ENCODE measurements at places on chromosomes 13 and 19.

DNA sequence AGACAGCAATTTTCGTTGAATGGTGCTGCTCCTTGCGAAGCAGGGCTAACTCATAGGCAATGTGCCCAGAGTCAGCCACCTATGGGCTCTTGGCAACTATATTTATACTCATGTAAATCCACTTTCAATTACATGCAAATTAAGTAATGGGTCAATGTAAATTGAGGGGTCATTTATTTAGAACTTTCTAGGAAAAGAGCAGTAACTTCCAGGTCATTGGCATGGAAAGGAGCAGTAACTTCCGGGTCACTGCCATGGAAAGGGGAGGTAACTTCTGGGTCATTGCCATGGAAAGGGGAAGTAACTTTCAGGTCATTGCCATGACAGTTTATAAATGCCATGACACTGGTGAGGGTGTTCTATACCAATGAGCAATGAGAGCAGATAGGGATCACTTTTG lies 11.6 kb downstream of the KLK4 start:
- DNase-seq: no peak

DNA sequence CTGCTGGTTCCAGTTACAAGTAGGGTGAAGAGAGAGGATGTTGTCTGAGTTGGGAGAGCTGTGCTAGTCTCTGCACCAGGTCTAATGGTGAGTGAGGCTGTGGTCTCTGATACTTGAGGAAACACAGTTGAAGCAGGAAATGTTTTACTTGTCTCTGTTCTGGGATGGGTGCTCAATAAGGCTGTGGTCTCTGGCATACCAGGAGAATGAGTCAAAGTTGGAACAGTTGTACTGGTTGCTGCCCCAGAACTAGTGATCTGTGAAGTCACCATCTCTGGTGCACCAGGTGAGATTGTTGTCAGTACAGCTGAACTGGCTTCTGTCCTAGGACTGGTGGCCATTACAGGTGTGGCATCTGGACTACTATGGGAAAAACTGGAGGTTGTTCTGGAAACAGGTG lies 74.7 kb downstream of the MUC16 start:
- no peak for DNase-seq

DNA sequence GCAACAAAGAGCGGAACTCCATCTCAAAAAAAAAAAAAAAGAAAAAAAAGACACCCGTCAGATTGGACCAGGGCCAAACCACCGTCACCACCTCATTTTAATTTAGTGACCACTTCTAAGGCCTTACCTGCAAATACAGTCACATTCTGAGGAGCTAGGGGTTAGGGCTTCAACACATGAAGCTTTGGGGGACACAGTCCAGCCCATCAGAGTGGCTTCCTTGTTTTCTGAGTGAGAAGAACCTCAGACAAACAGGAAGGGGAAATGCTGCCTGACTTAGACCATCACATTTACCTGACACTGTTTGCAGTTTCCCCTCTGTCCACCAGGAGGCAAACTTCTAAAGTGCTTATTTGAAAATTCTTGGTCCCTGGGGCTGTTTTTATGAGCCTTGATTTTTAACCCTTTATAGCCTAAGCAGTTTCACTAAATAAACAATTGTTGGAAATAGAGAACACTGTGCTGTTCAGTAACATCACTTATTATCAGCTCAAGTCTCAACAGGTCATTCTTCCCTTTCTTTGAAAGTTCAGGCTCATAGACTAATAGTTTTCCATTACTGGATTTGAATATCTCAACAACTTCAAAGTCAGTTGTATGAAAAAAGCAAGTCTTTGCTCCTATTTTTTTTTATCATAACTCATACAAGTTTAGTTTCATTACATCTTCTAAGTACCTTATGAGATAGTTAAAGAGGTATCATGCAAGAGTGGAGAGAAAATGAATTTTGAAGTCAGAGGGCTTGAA lies 74.9 kb upstream of the WASF3 start:
- peak; percentile 82 for DNase-seq

GRCh38 chr13:83499286-83499685 lies 383.0 kb downstream of the SLITRK1 start:
- no peak for DNase-seq

DNA sequence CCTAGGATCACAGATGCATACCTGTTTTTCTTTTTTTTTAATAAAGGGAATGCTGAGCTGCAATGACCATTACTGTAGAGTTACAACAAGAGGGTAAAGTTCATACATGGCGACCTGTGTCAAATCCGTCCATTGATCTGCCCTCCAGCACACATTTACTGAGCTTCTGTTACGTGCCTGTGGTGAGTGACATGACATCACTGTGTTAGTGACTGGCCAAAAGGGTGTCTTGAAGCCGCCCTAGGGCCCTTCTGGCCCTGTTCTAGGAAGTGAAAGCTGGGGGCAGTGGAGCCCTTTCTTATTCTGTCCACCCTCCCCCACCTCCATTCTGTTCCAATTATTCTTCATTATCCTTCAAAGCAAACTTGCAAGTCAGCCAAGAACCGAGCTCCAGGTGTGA lies 66.3 kb downstream of the ZIC5 start:
- no peak for DNase-seq

DNA sequence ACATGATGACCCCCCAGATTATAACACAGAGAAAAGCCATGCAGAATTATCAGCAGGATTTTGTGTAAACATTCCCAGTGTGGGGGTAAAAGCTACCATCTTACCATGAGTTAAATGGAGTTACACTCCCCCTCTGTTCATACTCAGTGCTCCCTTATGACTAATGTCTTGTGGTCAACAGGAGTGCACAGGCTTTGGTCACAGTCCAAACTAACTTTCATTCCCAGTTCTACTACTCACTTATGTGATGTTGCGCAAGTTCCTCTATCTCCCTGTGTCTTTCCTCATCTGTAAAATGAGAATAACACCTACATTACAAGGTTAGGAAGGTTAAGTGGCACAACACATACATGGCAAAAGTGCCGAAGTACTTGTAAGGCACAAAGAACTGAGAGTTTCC lies 277.9 kb downstream of the RBM26 start:
- DNase-seq: no peak

DNA sequence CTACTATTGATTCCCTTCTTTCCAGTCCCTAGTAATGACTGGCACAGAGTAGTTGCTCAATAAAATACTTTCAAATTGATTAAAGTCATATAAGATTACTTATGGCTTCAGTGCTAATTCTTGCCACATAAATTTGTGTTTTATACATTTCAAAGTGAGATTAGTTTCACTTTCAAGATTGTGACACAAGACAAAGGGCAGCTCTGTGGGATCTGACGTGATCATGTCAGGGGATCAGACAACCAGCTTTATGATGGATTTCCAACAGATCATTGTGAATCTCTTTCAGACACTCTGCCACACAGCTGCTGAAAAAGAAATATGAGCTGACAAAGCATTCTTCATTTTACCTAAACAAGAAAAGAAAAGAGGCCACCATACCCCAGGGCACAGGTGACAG lies 73.4 kb upstream of the POMP start:
- DNase-seq: no peak

- no peak for DNase-seq
Measured at GRCh38 chr13:113220877-113221276, 11.5 kb downstream of the CUL4A start.

- no peak for DNase-seq
Measured at GRCh38 chr19:8684001-8684902, 14.3 kb downstream of the ACTL9 start.

- DNase-seq: no peak
Measured at GRCh38 chr13:67100730-67101129, 129.4 kb downstream of the PCDH9 start.

- no peak for DNase-seq
Measured at GRCh38 chr19:38893341-38893771, 6.1 kb downstream of the SIRT2 start.

DNA sequence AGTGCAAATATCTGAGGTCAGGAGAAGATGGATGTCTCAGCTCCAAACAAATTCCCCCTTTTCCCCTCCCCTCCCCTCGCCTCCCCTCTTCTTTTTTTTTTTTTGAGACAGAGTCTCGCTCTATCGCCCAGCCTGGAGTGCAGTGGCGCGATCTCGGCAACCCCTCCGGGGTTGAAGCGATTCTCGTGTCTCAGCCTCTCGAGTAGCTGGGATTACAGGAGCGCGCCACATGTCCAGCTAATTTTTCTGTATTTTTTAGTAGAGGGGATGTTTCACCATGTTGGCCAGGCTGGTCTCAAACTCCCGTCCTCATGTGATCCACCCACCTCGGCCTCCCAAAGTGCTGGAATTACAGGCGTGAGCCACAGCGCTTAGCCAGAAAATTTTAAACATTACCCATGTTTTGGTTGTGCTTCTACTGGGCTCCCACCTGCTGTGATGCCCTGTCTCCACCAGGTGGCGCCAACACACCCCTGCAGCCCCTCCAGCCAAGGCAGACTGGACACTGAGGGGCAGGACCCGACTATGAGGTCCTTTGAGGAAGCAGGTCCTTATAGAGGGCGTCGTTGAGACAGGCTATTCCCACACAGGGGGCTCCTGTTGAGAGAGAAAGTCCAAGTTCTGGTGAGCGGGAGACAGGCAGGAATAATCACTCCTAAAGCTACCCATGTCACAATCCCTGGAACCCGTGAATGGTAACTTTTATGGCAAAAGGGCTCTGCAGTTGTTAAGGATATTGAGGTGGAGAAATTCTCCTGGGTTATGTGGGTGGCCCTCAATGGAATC lies 6.3 kb downstream of the ERICH4 start:
- DNase-seq: peak; percentile 59

Data from hematopoietic multipotent progenitor cell (in vitro differentiated cells).